Cardiac atrium fibroblast (primary cell): ENCODE measurements at places on chromosomes 16 and 17. TPM values are rescaled to one million over a fixed set of nuclear protein-coding genes. Genes with fewer than 3 reads are reported as not detected.

The GPR179 gene
- total RNA-seq: not detected in 2 replicates

The PYDC1 gene
- total RNA-seq: not detected in 2 replicates

The KRTAP17-1 gene
- not detected in 2 replicates for total RNA-seq

The OTOP3 gene
- total RNA-seq: not detected in 2 replicates

The TNFRSF17 gene
- not detected in 2 replicates for total RNA-seq
